ENCODE measurements at places on chromosomes 7 and 10.

DNA sequence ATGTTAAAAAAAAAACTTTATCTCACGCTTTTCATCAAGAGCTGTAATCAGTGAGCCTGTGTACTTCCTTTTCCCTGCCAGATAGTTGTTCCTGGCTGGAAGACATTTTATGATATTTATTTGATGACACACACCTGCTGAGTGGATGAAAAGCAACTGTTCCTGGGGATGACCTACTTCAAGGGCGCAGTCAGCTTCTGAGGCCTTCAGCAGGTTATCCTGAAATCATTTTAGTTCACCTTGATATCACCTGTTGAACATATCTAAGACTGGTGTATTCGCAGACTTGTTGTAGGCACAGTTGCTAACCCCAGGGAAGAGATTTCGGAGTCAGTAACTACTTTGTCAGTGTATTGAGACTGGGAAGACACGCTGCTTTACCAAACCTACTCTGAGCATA lies 234.5 kb upstream of the TCF7L2 start:
- DNase-seq: no peak

- no peak for DNase-seq
Measured at GRCh38 chr7:12056977-12057376, 154.1 kb upstream of the TMEM106B start.

DNA sequence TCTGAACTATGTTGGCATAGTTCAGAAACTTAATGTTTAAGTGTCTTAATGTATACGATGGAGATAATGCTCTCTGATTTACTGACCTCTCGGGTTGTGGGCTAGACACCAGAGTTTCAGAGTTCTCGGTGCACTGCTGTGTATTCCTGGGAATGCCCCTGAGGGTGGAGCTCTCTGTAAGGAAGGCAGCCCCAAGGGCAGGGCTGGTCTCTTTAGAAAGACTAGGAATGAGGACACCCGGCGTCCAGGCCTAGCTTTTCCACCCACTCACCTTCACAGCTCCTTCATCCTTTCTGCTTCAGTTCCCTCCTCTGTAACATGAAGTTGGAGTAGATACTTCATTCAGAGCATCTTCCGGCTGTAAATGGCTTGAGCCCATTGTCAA lies 536.6 kb upstream of the GALNT17 start:
- DNase-seq: peak; percentile 76

DNA sequence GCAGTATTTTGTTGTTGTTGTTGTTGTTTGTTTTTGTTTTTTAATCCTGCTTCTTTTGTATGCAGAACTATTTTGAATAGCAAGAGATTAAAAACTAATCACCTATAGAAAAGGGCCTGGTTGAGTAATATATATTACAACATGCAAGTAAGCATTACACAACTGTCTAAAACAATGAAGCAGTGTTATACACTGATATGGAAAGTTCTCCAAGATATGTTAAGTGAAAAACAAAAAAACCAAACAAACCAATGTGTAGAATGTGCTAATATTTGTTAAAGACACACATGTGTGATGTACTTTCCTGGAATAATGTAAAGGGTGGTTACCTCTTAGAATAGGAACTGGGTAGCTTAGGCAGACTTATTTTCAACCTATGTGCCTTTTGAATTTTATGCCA lies 117.4 kb downstream of the ZNF365 start:
- DNase-seq: no peak

- DNase-seq: no peak
Measured at GRCh38 chr7:151088856-151089699, 2.8 kb downstream of the AGAP3 start.

DNA sequence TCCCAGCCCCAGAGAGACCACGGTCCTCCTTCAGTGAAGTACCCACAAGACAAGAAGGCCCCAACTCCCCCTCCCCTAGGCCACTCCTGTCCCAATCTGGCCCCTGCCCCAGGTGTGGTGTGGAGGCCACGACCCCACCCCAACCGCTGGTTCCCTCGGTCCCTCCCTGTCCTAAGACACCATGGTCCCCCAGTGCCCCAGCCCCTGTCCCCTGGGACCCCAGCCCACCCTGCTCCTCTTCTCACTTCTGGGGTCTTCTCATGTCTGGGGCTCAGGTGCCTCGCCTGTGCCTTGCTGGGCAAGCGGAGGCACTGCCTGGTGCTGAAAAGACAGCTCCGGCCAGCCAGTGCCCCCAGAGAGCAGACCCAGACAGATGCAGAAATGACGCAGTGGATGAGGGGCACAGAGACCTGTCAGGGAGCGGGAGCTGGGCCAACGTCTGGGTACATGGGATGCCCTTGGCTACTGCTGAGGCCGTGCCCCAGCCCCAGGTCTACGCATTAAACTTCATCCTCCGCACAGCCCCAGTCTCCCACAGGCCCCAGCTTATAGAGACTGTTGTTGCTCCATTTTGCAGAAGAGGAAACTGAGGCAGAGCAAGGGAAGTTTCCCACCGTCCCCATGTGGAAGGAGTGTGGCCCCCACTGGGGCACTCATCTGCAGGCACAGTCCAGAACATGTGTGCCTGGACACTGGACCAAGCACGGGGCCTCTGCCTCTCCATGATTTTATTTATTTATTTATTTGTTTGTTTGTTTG lies 14.8 kb downstream of the GRIFIN start:
- no peak for DNase-seq

- DNase-seq: no peak
Measured at GRCh38 chr7:38736138-38736537, 105.0 kb upstream of the AMPH start.

- DNase-seq: no peak
Measured at GRCh38 chr10:65571011-65571570, 1354.7 kb upstream of the LRRTM3 start.

DNA sequence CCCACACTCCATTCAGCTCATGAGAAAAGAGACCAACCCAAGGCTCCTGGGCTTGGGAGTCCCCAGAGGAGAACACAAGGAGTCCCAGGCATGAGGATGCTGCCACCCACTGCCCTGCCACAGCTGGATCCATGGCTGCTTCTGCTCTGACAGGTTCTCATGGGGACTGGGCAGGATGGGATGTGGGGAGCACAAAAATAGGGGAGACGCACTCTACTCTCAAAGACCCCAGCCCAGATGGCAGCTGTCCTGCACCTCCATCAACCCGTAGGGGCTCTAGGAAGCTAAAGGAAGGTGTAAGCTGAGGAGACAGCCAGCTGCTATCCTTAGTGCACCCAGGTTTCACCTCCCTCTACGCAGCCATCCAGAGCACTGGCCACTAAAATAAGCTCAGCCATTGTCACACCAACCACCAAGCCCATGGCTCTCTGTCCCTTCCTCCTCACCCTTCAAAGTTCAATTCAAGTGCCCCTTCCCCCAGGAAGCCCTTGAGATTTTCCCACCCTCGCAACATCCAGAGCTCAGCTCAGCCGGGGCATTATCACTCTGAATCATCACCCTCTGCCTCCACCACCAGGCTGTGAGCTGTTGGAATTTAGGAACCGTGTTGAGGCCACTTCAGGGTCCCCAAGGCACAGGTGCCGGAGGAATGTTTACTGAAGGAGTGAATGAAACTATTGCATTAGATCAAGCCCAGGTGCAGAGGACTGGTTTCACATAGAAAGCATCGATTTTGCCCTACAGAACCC lies 142.1 kb downstream of the GRID1 start:
- no peak for DNase-seq

GRCh38 chr7:55774327-55775050 lies 88.1 kb downstream of the SEPTIN14 start:
- peak; percentile 35 for DNase-seq

GRCh38 chr10:74928742-74929191 lies 102.4 kb downstream of the KAT6B start:
- DNase-seq: no peak

DNA sequence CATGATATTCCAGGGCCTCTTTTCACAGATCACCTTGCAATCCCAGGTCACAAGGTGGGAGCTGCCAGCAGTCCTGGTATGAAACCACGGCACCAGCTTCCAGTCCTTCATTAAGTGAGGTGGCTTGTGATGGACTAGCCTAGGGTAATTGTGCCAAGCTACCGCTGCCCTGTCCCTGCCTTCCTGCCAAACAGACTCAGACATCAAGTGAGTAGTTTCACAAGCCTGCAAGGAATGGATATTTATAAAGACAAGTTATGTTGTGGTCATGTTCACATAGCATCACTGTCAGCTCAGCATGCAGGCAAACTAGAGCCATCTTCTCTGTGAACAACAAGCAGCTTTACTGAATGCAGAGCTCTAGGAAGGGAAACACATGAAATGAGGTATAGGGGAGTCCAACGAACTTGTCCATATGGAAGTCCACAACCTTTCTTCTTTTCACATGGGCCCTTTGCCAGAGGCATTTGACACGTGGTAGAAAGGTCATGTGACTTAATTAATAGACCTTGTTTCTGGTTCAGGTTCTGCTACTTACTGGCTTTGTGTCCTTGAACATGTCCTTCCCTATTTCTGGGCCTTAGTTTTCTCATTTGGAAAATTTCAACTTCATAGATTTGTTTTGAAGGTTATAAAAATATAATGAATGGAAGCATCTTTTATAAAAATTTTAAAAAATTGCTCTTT lies 1061.2 kb downstream of the KCNMA1 start:
- DNase-seq: peak; percentile 14

- peak; percentile 73 for DNase-seq
Measured at GRCh38 chr10:73886085-73886529, 11.8 kb upstream of the CAMK2G start.

DNA sequence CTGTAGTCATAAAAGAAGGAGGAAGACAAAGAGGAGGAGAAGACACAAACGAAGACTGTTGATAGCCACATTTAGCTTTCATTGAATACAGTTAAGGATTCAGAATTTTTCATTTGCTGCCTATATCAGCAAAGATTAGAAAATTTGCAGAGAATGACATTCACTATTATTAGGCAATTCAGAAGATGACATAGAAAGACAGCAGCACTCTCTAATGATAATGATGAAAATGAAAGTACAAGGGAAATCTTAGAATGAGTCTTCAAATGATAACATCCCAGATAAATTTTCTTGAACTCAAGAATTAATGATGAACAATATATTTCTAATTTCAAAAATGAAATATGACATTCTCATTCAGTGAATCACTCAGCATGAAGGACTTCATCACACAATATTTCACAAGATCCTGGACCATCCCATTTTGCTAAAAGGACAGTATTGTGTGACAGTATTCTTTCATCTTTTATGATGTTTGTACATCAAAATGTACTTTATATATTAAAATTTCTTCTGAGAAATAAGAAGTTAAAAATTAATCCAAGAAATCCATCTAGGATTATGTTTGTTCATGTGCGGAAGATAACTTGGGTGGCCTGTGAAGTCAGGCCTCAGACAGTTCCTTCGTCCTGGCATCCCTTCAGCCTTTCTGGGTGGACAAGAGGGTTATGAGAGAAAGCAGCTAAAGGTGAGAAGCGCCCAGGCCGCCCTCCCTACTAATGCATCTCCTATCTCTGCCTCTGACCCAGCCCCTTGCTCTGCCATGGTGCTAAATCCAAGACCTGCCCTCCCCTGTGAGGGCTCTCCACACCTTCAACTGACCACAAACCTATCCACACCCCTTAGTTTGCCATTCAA lies 47.4 kb upstream of the CAMK2B start:
- DNase-seq: no peak
